ENCODE measurements at places on chromosomes 3 and 15.

- DNase-seq = no peak
Observed at GRCh38 chr3:164208821-164209220, 869.5 kb downstream of the SI start.

DNA sequence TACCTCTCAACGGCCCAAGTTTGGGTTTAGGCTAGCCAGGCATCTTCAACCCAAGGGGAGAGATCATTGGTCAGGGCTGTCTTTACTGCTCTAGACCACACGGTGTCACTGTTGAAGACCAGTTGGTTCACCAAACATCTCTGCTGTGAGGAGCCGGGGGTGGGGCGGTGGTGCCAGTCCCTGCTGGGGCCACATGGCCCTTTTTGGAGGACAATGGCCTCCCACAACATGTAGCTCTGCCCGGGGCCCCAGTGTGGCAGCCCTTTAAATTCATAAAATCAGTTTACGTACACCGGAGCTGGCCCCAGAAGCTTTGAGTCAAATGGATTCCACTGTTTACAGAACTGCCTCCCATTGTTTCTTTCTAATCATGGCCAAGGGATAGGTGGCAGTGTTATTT, 19.1 kb upstream of the TM4SF18 start:
- no peak for DNase-seq

GRCh38 chr3:135232226-135232625, 437.2 kb downstream of the EPHB1 start:
- DNase-seq = no peak

- DNase-seq = no peak
Observed at GRCh38 chr3:26422415-26422814, 200.2 kb upstream of the LRRC3B start.

- DNase-seq = no peak
Observed at GRCh38 chr3:138384976-138385375, 36.6 kb downstream of the MRAS start.

DNA sequence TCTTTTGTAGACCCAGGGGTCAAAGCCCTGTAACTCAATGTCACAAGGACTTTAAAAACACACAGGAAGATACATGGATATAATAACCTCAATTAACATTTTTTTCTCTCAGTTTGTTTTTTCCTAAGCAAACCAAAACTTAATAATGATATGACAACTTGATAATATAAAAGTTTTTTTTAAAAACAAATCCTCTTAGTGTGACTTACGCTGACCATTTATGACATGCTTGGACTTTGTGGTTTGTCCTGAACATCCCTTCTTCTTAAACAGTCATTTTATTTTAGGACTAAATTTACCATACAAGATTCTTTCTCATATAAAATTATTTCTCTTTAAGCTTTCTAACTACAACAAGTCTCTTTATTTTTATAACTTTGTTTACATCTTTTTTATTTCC, 25.4 kb upstream of the FAM3D start:
- no peak for DNase-seq

GRCh38 chr3:177357352-177358090, 160.2 kb upstream of the TBL1XR1 start:
- no peak for DNase-seq

DNA sequence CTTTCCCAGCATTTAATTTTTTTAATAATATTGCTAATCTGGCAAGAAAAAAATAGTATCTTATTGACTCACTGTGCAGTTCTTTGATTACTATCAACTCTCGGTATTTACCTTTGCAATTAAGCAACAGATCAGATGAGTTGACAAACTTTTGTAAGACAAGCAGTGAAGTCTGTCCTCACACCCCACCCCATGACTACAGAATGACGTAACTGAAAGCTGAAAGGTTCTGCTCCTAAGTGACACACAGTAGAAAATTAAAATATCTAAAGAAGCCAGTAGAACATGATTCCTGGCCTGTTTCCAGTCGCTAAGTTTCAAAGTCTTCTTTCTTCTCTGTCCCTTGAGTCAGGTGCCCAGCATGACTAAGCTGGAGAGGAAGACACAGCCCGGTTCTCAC, 135.5 kb downstream of the STT3B start:
- DNase-seq = no peak

GRCh38 chr3:149583921-149584635, 73.7 kb downstream of the WWTR1 start:
- no peak for DNase-seq

GRCh38 chr3:114566767-114567166, 272.9 kb downstream of the TIGIT start:
- DNase-seq = no peak

GRCh38 chr15:55954862-55955605, 38.4 kb downstream of the NEDD4 start:
- DNase-seq = no peak

DNA sequence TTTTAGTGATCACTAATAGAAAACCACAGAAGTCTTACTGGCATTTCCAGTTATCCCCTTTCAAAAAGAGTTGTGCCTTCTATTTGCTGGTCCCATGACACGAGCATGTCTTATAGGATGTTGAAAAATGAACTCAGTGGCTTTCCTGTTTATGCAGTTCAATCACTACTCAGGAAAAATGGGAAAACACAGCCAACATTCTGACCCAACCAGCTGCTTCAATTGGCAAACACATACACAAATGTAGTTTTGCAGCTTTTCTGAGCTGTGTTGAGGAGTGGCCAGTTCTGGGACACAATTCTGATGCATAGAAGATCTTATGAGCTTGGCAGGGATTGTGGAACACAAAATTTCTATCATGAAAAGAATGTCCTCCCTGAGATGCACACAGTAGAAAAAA, 40.3 kb downstream of the FSTL1 start:
- no peak for DNase-seq

DNA sequence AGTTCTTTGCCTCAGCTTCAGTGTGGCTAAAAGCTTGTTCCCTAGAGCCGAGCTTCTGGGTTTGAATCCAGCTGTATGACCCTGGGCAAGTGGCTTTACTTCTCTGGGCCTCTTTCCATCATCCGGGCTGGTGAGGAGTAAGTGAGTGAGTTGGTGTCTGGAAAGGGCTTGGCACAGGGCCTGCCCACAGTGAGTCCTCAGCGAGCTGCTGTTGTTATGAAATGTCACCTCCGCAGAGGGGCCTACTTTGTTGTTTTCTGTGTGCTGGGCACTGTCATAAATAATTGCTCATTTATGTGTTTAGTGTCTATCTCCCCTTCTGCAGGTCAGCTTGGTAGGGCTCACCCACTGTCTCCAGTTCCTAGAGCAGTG, 31.7 kb downstream of the SLC6A6 start:
- no peak for DNase-seq

- no peak for DNase-seq
Observed at GRCh38 chr3:12287727-12288181, 1.1 kb upstream of the PPARG start.

GRCh38 chr15:91824256-91824655, 29.3 kb upstream of the SLCO3A1 start:
- DNase-seq = no peak

DNA sequence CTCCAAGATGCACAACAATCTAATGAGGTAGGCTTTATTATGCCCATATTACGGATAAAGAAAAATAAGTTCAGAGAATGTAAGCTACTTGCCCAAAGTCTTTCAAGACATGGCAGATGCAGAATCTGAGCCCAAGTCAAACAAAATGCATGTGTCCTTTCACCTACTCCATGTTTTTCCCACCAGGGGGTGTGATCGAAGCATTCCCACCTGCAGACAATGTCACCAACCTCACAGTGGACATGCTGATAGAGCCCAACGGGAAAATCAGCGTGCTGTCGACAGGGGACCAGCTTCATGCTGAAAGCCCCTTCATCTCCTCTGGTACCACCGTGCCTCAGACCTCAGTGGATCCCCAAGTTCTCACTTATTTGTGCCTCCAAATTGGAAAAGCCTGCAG, 99.8 kb upstream of the C15orf61 start:
- no peak for DNase-seq

DNA sequence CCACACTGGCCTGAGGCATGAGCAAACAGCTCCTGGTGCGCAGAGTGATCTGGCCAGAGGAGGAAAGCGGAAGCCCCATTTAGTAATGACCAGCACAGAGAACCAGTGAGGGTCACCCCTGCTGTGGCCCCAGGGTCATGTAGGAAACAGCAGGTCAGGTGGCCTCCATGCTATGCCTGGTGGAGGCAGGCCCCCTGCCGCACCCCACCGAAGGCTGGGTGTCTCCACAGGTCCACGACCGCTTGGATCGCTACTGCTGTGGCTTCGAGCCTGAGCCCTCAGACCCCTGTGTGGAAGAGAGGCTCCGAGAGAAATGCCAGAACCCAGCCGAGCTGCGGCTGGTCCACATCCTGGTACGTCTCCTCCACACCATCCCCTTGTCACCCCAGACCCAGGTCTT, 52.6 kb downstream of the POMGNT2 start:
- DNase-seq = no peak
